Muscle of back (tissue), 13 donors: ENCODE measurements at places on chromosomes 3 and 15. TPM values are rescaled to one million over a fixed set of nuclear protein-coding genes. Genes with fewer than 3 reads are reported as not detected.

The SCG5 gene
- polyA plus RNA-seq = 8.4 TPM

The TJP1 gene
- polyA plus RNA-seq = 48.0 TPM

The ANKUB1 gene
- 0.20 TPM for polyA plus RNA-seq

The TMEM44 gene
- polyA plus RNA-seq = 17.2 TPM

The NME9 gene
- polyA plus RNA-seq = 1.2 TPM

The CYP1A2 gene
- polyA plus RNA-seq = not detected
